Iris pigment epithelial cell (primary cell): ENCODE measurements at places on chromosomes 16 and 17.
A peak's percentile ranks its signal among the peaks of the same experiment; 100 is the strongest.

GRCh38 chr16:30786936-30787612, at the start of gene ZNF629:
Gene ZNF629, minus strand, starts transcription at chr16:30787205. Its CDS starts 2,723 bp downstream, at chr16:30784482.
- DNase-seq = peak; percentile 57

DNA sequence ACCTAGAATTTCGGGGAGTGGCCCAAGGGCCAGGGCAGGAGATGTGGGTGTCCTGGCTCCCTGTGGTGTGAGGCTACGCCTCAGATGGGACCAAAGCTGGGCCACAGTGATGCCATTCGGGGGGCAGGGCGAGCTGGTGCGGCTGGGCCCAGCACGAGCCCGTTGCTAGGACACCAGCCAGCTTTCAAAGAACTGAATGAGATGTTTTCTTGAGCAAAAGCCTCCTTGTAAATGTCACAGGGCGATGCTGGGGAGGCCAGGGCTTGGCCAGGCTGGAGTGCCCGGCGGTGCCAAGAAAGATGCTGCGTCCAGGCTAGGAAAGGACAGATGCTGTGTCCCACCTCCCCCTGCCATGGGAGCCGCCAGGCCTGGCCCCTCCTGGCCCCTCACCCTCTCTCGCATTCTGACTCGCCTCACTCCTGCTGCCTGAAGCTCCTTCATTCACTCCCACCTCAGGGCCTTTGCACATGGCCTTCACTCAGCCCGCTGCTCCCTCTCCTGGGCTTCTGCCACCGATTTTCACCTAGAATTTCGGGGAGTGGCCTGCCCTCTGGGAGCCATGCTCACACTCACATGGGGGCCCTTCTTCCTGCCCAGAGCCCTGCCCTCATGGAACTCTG, 39.1 kb downstream of the CPNE2 start:
- DNase-seq = no peak

GRCh38 chr17:48625495-48626244, 488 bp downstream of the HOXB9 start:
- no peak for DNase-seq

DNA sequence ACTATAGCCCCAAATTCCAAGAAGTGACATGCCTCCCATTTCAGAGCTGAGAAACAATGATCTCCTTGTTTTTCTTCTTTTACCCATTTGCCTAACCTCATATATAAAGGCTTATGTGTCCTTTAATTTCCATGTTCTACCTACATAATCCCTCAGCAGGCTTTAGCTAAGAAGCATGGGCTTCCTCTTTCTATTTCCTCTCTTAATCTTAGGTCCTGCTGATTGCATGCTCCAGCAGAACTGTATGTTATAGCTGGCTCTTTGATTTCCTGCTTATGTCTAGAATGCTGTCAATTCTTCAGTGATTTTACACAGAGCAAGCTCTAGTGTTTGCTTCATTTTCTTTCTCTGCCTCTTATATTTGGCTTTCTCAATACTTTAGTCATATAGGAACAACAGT, 151.7 kb upstream of the COX10 start:
- no peak for DNase-seq

GRCh38 chr17:83013779-83014117, 65.7 kb upstream of the METRNL start:
- no peak for DNase-seq

GRCh38 chr16:27441998-27442397, 40.0 kb downstream of the IL21R start:
- no peak for DNase-seq

GRCh38 chr17:18919963-18920362, 32.0 kb upstream of the SLC5A10 start:
- DNase-seq = no peak

- no peak for DNase-seq
Measured at GRCh38 chr17:40617678-40618240, 29.9 kb downstream of the SMARCE1 start.

DNA sequence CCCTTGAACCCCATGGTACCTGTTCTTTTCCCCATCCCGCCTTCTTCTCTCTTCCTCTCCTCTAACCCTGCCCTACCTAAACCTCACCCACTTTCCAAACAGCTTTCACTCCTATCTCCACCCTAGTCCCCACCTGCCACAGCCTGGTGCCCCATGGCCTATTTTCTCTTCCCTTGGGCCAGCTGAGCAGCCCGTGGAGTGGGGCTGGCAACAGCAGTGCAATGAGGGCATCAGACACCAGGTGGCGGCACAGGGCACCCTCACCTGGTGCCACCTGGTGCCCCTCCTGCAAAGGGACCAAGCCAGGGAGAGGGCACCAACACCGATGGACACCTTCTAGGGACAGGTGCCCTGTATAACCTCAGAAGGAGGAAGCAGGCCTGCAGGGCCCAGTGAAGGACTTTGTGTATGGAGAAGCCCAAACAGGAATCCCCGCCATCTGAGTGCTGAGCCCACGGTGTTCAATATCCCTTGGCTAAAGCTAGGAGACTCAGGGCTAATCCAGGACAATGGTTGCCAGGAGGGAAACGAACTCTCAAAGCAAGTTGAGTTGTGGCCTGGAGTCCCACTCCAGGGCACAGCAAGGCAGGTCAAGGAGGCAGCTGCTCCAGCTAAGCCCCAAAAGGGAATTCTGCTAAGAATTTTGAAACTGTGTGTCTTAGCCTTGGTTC, 4.0 kb upstream of the ABCC3 start:
- DNase-seq = no peak

- peak; percentile 30 for DNase-seq
Measured at GRCh38 chr16:46736695-46737094, 11.4 kb downstream of the MYLK3 start.

DNA sequence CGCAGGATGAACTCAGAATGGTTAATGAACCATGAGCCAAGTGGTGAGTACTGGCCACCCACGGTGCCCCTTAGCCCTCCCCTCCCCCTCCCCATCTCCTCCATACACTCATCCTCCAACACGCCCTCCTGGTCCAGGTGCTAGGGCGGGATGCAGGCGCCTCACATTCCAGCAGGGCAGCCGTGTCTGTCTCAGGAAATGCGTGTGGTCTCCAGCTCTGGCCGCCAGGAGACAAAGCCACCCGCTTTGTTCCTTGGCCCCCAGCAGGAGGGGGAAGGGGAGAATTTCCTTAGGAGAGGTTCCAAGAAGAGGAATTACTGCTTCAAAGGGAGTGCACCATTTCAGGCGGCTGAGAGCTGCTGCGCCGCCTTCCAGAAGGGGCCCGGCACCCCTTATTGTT, 29.7 kb upstream of the RMI2 start:
- DNase-seq = peak; percentile 69

DNA sequence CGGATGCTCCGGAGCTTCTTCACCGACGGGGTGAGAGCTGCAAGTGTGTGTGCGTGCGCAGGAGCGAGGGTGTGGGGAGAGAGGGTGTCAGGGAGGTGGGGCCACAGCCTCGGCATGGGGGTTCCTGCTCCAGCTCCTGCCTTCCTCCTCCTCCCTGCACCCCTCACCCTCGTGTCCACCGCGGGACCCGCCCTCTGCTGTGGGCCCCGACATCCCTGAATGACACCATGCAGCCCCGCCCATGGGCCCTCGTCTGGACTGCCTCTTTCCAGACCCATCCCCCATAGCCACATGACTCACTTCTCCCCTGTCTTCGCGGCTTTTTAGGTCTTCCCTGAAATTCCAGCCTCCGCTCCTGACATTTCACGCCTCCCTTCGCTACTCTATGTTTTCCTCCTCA, 41.6 kb downstream of the ARHGAP23 start:
- DNase-seq = peak; percentile 76

DNA sequence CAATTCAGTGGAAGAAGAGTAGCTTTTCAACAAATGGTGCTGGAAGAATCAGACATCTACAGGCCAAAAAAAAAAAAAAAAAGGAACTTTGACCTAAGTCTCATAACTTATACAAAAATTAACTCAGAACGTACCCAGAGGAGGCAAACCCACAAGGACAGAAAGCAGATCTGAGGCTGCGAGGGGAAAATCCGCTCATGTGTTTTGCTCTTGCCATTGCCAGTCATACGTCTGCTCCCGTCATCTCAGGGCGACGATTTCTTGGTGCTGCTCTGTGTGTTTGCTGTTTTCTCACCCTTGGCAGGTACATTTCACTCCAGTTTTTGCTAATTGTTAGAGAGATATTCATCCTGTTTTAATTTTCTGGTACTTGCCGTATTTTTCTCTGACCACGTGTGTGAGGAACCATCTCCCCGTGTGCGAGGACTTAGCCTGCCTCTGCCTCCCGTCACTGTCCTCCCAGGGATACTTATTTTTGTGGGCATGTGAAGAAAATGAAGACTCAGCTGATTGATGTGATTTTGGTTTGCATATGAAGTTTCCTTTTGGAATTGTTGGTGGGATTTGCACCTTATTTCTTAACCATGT, 33.4 kb upstream of the ACSF3 start:
- DNase-seq = no peak

DNA sequence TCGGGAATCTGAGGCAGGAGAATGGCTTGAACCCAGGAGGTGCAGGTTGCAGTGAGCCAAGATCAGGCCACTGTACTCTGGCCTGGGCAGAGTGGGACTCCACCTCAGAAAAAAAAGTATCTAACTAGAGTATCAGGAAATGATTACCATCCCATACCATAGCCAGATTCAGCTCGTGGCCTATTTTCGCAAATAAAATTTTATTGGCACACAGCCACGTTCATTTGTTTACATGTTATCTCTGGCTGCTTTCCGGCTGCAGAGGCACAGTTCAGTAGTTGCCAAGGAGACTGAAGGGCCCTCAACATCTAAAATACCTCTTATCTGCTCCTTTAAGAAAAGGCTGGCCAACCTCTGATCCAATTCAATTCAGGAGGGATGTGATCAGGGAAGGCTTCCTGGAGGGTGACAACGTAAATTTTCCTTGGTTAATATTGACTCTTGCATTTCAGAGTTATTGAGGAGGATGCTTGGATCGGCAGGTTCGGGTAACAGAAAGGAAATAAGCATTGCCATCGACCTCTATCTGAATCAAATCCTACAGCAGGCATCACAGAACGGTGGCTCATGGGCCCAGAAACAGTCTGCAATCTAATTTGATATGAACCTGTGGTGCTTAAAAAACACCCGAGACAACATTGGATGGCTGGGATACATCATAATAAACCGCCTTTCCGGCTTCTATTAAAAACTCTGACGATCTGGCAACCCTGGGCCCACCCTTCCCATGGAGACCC, 73.8 kb downstream of the XYLT1 start:
- DNase-seq = peak; percentile 10

- no peak for DNase-seq
Measured at GRCh38 chr17:59376506-59376905, 45.1 kb downstream of the YPEL2 start.

- peak; percentile 22 for DNase-seq
Measured at GRCh38 chr16:47492428-47493377, 31.6 kb downstream of the PHKB start.

DNA sequence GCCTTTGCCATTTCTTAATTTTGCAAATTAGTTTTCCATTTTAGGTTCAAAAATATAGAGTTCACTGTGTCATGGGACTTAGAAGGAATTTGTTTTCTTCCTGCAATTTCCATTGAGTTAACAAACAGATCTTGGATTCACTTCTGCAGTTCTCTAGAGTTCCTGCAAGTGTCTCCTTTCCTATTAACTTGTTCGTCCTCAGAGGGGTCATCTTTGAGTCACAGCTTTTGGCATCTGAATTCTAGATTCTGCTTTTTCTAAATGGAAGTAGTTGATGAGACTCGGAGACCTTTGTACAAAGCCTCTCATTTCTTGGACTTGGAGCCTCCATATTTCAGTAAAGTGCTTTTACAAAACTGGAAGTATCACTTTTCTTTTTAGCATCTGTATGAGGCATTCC, 323.3 kb downstream of the BCAS3 start:
- peak; percentile 49 for DNase-seq

- no peak for DNase-seq
Measured at GRCh38 chr16:88442383-88442726, 10.7 kb upstream of the ZFPM1 start.

GRCh38 chr16:82629441-82630027, 2.8 kb downstream of the CDH13 start:
- peak; percentile 51 for DNase-seq

DNA sequence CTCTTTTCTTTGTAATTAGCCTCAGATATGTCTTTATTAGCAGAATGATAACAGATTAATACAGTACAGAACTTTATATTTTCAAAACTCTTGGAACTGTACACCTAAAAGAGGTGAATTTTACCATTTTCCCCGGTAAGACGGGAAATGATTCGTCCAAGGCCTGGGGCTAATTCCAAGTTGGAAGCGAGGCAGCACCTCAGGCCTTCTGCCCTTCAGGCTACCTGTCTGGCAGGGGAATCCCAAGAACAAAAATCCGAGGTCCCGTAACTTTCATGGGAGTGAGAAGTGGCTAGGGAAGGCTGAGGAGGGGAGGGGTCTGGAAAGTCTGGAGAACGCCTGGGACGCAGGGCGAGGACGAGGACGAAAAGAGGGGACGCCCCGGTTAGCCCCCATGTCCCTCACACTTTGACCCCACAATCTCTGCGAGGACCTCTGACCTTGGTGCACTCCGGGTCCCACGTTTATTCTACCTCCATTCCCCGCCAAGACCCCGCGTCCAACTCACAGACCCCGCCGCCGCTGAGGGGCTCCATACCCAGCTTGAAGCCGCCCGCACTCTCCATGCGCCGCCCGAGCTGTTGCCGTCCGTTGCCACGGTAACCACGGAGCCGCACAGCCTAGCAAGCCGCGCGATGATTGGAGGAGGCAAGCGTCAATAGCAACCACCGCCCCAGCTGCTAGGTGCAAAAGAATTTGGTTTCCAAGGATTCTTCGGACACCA, at the start of gene HYDIN:
Gene HYDIN, minus strand, starts transcription at position 601 of the 724 bp plus-strand sequence. CDS start 43,827 bp downstream, outside the sequence.
- peak; percentile 61 for DNase-seq

DNA sequence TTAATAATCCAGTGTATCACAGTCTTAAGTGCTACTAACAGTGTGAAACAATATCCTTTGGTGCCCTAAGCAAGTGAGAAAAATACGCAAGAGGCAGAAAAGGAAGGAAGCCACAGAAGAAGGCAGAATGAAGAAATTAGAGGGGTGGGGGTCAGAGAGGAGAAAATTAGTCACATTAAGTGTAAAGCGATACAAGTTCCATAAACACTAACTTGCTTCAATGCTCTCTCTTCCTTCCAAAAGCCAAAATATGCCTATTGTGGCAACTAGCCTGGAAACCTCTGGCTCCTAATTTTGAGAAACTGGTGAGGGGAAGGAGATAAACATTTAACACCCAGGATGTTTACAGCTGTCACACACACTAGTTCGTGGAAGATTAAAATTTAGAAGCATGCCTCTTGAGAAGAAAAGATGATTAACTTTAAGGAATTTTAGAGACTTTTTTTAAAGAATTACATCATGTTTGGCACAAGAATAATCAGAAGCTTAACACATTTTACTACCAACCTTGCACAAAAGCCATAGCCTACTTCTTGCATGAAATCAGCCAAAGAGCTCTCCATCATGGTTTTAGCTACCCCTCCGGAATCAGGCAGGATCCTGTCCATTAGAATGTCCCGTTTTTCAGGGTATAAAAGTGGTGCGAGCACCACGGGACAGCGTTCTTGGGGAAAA, 44.7 kb downstream of the CNOT1 start:
- DNase-seq = no peak

GRCh38 chr17:58691701-58692238, at the start of gene TEX14:
Gene TEX14, minus strand, starts transcription at chr17:58692045. Its CDS starts 40,044 bp downstream, at chr17:58652001.
- no peak for DNase-seq

DNA sequence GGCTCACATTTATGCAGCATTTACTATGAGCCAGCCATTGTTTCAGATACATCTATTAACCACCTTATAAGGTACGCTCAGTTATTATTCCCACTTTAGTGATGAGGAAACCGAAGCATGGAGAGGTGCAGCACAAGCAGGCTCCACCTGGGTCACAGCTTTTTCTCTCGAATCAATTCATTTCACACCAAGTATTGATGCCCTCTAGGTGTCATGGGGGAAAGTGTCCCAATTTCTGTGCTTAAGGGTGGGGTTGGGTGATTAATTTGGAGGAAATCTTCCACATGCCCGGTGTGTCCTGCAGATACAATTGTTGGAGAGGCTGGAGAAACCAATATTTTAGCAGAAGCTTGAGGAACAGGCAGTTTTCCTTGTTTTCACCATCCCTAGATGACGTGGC, 62.7 kb upstream of the DNAJA2 start:
- DNase-seq = no peak

- no peak for DNase-seq
Measured at GRCh38 chr17:19342611-19343255, 19.8 kb downstream of the B9D1 start.
